ENCODE measurements at places on chromosomes 11 and 22. TPM values are rescaled to one million over a fixed set of nuclear protein-coding genes. Genes with fewer than 3 reads are reported as not detected.

GRCh38 chr11:111308140-111308539 is 9.8 kb downstream of the POU2AF3 start:
- DNase-seq, result peak; percentile 90

DNA sequence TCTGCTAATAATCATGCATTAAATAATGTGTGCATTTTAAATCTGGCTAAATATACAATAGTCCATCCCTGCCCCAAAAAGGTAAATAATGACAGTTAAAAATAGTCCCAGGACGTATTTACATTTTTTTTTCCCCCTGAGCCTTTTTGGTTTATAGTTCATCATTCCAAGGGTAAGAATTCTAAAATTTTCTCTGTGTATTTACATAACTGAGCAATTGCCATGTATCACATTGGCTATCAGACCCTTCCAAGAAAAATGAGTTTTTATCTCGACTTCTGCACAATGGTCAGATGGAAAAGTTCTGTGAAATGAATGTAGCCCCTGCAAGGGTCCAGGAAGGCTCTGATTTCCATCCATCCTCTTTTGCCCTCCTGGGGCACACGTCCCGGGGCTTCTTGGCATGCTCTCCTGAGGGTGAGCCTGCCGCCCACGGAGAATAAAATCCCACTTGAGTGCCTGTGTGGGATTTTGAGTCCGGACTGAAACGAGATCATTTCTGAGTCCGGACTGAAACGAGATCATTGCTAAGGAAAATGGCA is 94.1 kb upstream of the ANO1 start:
- no peak for DNase-seq

Gene IGLL5
- total RNA-seq, result not detected

- no peak for DNase-seq
Observed at GRCh38 chr11:66036334-66036710, 10.0 kb upstream of the CATSPER1 start.

DNA sequence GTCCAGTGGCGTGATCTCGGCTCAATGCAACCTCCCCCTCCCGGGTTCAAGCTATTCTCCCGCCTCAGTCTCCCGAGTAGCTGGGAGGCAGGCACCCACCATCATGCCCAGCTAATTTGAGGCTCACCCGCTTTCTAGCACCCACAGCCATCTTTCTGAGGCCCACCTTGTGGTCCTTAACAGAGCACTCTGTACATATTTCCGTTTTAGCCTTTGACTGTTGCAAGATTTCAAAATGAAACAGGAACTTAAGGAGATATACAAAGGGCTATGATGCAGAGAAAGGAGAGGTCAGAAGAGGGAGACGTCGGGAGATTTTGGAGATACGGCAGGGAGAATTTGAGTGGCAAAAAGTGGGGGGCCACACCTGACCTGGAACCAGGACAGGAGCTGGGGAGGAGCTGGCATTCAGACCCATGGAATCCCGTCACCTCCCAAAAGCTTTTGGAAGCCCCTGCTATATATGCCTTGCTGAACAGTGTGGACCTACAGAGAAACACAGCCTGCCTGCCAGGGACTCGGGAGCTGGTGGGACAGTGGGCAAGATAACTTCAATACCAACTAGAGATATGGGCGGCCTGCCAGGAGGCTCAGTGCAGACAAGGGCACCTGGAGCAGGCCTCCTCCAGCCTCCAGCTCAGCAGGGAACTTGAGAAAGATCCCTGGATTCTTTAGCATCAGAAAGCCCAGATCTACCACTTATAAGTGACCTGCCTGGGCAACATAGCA is 8.0 kb upstream of the CLCF1 start:
- no peak for DNase-seq

DNA sequence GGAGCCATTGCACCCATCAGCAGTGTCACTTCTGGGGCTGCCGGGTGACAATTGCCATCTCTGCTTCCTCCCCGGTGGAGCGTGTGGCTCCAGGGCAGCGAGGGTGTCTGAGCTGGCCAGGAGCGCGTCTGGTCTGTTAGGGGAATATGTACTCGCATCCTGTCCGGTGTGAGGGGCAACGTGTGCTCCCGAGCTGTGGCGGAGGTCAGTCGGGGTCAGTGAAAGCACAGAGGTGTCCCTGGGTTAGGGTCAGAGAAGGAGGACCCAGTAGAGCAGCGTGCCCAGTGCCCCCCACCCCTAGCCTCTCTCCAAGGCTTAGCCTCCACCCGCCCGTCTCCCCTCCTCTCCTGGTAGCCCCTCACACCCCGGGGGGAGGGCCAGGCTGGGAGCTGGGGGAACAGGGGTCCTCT is 1.5 kb downstream of the CLCF1 start:
- no peak for DNase-seq
